CD4-positive, alpha-beta T cell treated with Interleukin-4 for 4 hours (primary cell): ENCODE measurements at places on chromosomes 6 and 20.

GRCh38 chr6:12221856-12222255 is 68.3 kb upstream of the EDN1 start:
- DNase-seq: no peak

- DNase-seq: no peak
Observed at GRCh38 chr6:165404697-165405096, 95.3 kb upstream of the C6orf118 start.

- DNase-seq: no peak
Observed at GRCh38 chr6:113380591-113380990, 476.6 kb upstream of the MARCKS start.

DNA sequence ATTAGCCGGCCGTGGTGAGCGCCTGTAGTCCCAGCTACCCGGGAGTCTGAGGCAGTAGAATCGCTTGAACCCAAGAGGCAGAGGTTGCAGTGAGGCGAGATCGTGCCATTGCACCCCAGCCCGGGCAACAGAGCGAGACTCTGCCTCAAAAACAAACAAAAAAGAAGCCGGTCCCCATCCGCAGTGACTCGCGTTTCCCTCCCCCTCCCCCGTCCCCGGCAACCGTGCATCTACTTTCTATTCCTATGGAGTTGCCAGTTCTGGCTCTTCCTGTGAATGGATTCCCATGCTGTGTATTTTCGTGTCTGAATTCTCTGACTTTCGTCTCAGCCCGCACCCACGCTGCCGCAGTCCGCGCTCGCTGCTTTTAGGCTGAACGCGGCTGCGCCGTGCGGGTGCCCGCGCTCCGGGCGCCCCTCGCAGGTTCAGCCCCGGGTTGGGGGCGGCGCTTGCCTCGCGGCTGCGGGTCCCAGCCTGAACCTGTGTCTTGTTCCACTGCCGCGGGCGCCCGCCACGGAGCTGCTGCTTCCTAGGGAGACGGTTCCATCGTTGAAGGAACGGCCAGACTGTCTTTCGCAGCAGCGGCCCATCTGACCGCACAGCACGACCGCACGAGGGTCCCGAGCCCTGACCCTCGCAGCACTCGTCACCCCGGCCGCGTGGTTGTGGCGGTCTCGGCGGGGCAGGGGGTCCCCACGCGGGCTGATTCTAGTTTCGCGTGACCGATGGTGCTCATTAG is 1.1 kb upstream of the MRGBP start:
- DNase-seq: peak; percentile 45

DNA sequence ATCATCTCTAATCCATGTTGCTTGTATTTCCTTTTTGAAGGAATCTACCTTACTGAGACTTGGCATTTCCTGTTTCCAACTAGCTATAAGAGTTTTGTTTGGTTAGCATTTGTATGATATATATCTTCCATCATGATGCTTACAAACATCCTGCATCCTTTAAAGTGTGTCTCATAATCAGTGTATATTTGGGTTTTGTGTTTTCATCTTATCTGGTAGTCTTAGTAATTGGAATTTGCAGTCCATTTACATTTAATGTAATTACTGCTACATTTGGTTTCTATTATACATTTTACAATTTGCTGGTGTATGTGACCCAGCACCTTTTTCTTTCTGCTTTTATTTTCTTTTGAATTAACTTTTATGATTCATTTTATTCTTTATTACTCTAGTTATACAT is 12.6 kb downstream of the CENPW start:
- no peak for DNase-seq

DNA sequence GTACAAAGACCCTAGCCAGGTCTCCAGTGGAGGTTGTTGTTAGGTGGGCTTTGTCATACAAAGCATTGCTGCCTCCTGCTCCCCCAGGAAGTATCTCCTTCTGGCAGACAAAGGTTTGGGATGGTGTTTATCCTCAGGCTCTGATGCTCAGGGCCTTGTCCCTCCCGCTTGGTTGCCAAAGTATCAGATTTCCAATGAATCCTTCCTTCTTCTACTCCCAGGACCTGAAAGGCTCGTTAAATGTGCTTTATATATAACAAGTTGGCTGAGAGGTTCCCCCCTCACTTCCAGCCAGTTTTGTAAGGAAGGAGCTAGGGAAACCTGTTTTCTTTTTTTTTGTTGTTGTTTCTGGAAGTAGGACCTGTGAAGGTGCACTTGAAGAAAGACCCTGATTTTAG is 14.4 kb downstream of the PTK7 start:
- DNase-seq: no peak

GRCh38 chr20:36929290-36929689 is 22.2 kb downstream of the SAMHD1 start:
- no peak for DNase-seq

DNA sequence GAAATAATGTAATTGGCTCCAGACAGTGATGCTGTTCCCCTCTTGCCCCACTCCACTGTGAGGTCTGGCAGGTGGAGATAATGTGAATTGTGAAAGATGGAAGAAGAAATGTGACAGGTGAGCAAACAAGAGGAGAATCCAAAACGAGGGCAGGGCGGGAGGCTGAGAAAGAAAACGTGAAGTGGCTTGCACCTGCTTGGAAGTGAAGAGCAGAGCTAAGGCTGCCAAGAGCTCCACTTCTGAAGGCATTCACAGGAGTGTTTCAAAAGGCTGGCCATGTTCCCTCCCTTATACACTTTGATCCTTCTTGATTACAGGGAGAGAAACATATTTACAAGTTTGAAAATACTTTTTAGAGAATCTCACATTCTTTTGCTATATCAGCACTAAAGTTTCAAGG is 359.4 kb downstream of the EPHA7 start:
- no peak for DNase-seq

DNA sequence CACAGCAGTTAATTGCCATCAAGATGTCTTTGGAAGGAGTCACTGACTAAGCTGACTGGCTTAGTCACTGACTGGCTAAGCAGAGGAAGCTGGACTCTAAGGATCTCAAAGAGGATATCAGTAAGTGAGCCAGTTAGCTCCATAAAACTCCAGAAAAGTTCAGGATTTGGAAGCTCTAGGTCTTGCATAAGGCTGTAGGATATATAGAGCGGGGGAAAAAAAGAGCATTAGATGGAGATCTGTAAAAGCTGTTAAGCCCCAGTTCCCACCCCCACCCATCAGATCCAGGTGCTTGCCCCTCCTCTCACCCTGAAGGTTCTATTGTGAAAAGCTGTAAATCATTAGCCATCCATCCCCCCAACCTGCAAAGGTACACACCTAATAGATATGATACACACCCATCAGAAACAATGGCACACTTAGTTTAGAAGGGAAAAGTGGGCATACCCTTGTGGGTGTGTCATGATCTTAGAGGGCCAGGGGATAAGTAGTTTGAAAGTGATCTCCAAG is 32.2 kb downstream of the CARMIL1 start:
- no peak for DNase-seq

DNA sequence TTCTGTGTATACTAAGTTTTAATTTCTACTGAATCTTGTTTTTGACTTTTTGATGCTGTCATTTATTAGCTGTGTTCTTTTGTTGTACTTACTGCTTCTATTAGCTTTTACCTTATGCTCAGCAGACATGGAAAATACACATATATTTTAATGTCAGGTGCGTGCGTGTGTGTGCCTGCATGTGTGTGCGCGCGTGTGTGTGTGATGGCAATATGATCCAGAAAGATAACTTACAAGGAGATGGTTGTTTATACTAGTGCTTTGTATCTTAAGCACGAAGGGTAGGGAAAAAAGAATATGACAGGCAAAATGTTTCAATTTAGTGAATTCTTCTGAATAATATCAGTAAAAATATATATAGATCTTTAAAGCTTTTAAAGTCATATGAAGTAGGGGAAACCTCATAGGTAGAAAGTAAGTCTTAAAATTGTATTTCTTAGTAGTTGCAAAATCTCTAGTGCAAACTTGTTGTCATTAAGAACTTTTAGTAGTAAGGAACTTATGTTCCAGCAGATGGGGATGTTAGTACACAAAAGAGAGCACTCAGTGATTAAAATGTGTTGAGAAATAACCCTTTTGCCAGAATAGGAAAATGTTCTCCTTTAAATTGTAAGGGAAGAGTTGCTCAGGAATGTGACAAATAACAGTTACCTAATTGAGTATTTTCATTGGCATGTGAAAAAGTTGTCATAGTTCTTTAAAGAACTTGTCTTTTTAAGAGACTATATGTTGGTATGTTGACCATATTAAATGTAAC is 13.2 kb downstream of the QKI start:
- peak; percentile 31 for DNase-seq

- DNase-seq: no peak
Observed at GRCh38 chr6:40713002-40713719, 126.0 kb upstream of the LRFN2 start.

- no peak for DNase-seq
Observed at GRCh38 chr6:12586721-12587480, 129.7 kb upstream of the PHACTR1 start.

- no peak for DNase-seq
Observed at GRCh38 chr6:126620719-126621118, 280.8 kb downstream of the CENPW start.

- no peak for DNase-seq
Observed at GRCh38 chr6:123965894-123966293, 162.2 kb downstream of the NKAIN2 start.

GRCh38 chr6:39897698-39898097 is 36.6 kb downstream of the MOCS1 start:
- DNase-seq: no peak

DNA sequence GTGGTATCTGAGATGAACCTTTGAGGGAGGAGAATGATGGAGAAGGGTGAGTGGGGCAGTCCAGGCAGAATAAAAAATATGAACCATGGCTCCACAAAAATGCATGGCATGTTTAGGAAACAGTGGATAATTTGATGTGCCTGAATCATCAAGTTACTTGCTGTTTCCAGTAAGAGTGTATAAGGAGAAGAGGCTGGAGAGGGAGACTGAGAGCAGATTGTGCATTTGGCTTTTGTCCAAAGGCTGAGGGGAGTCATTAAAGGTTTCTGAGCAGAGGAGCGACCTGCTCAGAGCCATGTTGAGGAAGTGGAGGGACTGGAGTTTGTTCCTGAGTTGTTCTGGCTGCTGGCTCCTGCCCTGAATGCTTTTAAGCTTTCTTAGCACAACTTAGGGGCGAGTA is 6.1 kb downstream of the MMP24 start:
- DNase-seq: no peak

DNA sequence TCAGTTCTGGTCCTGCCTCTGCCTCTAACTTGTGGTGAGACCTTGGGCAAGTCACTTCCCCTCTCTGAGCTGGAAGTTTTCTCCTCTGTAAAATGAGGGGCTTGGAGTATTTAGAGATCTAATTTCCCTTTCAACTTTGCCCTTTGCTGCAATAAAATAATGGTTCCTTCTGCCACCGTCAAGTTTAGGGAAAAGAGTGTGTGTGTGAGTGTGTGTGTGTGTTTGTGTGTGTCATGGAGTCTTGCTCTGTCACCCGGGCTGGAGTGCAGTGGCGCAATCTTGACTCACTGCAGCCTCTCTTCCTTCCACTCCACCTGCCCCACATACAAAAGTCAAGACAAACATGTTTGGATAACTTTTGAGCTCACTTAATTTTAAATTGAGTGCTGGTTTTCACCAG is 39.2 kb upstream of the PIM1 start:
- DNase-seq: peak; percentile 32

GRCh38 chr6:9697263-9697931 is 717.5 kb downstream of the TFAP2A start:
- DNase-seq: no peak

DNA sequence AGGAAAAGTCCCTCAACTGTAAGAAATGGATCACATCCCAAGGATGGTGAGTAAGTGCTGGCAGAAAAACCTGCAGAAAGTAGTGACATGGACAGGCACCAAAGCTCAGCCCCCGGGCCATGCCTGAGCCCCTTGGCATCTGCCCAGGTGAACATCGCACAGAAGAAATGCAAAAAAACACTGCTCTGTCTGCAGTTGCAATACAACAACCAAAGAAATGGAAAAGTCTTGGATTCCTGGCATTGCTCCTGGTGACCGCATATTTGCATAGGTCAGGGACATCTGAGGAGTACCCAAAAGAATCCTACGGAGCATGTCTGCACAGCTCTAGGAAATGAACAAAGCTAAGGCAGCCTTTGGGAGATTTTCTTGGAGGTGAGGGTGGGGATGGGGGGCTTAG is 63.1 kb upstream of the PTPRT start:
- no peak for DNase-seq

DNA sequence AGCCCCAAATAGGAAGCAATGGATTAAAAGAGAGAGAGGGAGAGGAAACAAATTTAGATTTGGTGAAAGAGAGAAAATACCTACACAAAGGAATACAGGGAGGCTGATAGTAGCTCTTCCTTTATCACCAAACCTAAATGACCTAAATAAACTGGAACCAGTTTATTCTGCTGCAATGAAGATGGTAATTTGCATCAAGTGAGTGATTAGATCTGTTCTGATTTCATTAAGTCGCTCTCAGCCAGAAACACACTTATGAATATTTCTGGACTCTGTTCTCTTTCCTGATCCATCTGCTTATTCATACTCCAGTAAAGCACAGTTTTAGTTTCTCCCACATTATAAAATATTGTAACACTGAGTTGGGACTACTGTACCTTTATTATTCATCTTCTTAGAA is 83.4 kb upstream of the BMP5 start:
- no peak for DNase-seq

DNA sequence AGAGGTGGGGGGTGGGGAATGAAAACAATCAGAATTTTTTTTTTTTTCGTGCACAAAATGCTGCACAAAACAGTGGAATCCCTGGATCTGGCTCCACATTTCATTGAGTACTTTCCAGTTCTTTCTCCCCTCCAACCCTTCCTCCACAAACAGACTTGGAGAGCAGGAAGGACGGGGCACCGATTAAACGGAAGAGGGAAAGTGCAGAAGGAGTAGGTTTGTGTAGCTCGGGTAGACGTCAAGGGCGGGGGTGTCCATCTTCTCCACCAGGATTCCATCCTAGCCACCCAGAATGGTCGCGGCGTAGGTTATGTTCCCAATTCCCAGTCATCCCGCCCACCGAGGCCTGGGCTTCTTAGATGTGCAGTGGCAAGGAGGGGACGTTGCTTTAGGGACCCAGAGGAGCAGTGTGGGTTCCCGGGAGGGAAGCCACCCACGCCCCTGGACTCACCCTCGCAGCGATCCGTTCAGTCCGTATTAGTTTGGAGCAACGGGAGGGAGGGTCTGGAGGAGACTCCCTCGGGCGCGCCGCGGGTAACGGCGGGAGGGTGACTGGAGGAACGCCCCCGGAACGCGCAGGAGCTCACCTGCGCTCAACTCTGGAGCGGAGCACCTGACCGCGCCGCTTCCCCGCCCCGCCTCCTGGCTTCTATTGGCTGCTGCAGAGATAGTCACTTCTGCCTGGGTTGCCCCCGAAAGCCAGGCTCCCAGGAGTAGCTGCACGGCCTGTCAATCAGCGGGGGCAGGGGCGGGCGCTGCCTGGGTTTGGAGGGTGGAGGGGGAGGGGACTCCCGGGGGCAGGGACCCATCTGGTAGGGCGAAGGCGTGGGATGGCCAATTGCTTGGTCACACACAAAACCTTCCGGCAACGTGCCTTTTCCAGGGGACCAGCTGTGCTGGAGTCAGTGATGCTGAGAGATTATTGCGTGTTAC is at the start of gene ENPP5:
Gene ENPP5, minus strand, starts transcription at position 624 of the 933 bp plus-strand sequence. CDS start 2,718 bp downstream, outside the sequence.
- DNase-seq: peak; percentile 66
